Adipocyte (in vitro differentiated cells): ENCODE measurements at places on chromosomes 2 and 18.

DNA sequence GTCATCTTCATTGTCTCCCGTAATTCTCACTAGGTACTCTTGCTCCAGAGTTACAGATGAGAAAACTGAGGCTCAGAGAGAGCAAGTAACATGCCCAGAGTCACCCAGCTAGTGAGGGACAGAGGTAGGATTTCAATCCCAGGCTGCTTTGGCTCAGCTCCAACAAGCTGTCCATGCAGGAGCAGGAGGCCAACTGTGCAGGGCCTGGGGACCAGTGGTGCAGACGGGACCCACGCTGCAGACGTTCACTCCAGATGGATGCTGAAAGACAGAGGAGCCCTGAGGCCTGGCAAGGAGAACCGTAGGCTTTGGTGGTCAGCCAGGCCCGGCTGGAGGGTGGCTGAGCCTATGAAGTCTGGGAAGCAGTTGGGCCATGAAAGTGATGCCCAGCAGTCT lies 102.6 kb downstream of the MCFD2 start:
- peak; percentile 44 for DNase-seq

DNA sequence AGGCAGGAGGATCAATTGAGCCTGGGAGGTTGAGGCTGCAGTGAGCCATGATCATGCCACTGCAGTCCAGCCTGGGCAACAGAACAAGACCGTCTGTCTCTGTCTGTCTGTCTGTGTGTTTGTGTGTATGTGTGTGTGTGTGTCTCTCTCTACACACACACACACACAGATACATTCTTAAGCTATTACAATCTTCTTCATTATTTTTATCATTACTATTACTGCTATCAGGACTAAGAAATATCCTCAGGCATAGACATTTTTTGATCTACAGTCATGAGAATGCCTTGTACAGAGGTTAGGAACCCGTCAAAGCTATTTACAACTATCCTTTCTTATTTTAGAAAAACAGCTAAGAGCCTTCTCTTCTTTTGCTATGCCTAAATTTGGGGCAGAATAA lies 207.4 kb downstream of the NEDD4L start:
- DNase-seq, result no peak

GRCh38 chr2:227884511-227884947 lies 13.1 kb downstream of the DAW1 start:
- peak; percentile 62 for DNase-seq

DNA sequence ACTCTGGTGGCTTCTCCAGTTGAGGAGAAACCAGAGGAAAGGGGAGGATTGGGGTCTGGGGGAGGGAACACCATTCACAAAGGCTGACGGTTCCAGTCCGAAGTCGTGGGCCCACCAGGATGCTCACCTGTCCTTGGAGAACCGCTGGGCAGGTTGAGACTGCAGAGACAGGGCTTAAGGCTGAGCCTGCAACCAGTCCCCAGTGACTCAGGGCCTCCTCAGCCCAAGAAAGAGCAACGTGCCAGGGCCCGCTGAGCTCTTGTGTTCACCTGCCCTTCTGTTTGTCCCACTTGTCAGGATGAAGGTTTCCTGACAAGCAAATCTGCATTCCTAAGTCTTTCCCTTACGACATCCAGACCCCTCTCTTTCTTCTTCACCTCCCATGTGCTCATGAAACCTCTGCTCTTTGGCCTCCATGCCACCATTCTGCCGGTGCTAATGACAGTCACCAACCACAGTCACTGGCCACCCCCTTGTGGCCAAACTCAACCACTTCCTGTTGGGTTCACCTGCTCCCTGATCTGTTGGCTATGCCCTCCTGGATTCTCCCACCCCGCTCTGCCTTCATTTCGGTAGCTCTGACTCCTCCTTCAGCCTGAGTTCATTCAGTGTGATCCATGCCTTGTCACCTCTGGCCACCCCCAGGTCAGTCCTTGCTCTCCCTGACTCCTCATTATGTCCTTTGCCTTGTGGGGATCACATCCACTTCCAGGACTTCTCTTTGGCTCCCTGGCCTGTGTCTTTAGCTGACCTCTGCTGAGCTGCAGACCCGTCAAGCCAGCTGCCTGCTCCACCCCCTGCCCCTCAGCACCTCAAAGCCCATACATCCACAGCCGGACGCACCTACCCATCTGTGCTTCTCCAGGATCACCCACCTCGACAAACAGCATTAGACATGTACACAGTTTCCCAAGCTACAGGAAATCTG lies 17.6 kb downstream of the EMX1 start:
- DNase-seq, result no peak

- DNase-seq, result peak; percentile 83
These were observed 310.9 kb downstream of the PRKCE start for GRCh38 chr2:45962177-45962921.

GRCh38 chr2:866009-866680 lies 84.5 kb upstream of the SNTG2 start:
- no peak for DNase-seq

DNA sequence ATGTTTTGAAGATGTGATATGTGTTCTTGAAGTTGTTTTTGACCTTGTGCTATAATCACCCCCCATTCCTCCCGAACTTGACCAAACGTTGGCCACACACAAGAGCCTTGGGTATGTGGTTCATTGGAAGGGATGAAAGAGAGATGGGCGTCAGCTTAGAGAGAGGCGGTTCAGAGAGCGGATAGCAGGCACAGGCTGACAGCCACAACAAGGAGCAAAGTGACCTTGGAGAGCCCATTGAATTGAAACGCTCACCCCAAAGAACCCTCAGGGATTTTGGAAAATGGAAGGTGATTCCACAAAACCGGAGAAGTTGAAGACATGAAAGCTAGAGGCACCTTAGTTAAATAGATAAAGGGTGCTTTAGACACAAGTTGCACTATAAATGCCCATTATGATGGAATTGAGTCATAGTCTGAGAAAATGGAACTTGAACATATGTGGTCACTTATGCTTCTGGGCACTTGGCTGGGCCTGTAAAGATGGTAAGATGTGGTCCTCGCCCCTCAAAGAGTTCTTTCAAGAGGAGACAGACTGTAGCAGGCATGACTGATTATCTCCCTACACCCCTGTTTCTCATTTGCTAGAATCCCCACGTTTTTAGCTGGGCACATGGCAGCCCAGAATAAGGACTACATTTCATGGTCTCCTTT lies 188.5 kb upstream of the HAAO start:
- no peak for DNase-seq

DNA sequence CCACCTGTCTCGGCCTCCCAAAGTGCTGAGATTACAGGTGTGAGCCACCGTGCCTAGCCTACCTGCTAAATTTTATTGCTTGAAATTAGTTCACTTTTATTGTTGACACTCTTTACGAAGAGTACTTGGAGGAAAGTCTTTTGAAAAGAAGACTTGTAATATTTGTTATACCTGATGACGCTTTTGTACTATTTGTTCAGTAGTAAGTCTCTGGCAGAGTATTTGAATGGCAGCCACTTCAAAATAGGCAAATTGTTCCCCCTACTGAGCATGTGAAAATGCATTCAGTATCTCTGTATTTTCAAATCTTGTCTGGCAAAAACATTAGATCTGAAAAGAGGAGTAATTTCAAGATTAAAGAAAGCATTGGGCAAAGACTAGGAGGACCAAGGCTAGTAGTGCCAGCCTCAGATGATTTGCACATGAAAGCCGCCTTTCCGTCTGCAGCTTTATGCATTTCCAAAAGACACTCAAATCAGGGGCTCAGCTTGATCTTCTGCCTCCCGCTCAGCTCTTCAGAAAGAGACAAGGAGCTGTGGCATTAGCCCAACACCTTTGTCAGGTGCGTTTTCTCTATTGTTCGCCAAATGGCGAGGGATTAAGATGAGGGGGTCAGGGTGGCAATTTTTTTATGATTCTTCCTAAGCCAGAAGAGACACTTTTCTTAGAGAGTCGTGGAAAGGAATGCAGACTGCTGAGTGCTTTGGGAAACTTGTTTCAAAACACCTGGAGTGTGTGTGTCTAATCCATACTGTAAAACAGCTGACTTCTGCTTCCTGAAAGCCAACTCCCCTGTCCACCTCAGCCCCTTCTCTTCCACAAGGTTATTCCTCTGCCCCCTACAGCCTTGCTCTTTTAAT lies 18.8 kb upstream of the FOXI3 start:
- no peak for DNase-seq

DNA sequence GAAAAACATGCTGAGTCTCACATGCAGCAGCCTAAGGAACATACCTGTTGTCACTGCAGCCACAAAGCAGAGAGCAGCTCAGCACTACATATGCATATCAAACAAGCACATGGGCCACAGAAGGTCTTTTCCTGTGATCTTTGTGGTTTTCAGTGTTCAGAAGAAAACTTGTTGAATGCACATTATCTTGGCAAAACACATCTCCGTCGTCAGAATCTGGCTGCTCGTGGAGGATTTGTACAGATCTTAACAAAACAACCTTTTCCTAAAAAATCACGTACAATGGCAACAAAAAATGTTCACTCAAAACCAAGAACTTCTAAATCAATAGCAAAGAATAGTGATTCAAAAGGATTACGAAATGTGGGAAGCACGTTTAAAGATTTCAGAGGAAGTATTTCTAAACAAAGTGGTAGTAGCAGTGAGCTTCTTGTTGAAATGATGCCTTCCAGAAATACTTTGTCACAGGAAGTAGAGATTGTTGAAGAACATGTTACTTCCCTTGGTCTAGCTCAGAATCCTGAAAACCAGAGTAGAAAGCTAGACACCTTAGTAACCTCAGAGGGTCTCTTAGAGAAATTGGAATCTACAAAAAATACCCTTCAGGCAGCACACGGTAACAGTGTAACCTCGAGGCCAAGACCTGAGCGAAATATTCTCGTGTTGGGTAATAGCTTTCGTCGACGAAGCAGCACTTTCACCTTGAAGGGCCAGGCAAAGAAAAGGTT lies 34.1 kb downstream of the ZNF407 start:
- DNase-seq, result peak; percentile 41

- no peak for DNase-seq
These were observed 13.4 kb upstream of the ARHGEF4 start for GRCh38 chr2:130823171-130823885.

- DNase-seq, result no peak
These were observed 126.1 kb downstream of the GALNT1 start for GRCh38 chr18:35707674-35708073.

GRCh38 chr2:149651229-149651628 lies 63.7 kb upstream of the MMADHC start:
- no peak for DNase-seq

GRCh38 chr2:191212119-191212518 lies 33.1 kb upstream of the MYO1B start:
- no peak for DNase-seq

DNA sequence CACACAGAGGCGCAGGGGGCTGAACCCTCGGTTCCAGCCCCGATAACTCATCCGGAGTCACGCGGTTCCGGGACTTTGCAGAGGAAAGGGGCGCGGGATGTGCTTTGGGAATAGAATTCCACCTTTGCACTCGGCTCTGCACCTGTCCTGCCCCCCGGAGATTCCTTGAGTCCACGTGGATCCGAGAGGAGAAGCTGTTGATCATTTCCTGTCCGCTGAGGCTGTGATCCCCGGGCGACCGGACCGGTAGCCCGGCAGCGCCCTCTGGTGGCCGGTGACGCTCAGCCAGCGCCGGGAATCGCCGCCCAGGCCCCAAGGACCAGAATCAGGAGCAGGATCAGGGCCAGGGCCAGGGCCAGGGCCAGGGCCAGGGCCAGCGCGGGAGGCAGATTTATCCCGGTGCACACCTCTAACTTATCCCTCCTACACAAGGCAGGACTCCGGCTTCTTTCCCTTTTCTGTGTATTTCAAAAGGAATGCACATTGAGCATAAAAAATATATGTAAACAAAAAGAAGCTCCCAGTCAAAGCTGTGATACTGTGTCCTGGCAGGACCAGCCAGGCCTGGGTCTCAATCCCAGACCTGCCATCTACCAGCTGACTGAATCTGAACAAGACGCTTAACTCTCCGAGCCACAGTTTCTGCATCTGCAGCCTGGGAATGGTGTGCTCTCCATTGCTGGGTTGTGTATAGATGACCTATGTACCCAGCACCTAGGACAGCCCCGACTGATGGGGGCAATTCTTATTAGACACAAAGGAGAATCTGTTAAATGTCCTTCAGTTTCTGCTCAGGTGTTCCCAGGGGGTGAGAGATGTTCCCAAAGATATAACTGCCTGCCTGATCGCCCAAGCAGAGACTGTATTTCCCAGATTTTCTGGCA lies 8.5 kb upstream of the SPATA3 start:
- peak; percentile 91 for DNase-seq

DNA sequence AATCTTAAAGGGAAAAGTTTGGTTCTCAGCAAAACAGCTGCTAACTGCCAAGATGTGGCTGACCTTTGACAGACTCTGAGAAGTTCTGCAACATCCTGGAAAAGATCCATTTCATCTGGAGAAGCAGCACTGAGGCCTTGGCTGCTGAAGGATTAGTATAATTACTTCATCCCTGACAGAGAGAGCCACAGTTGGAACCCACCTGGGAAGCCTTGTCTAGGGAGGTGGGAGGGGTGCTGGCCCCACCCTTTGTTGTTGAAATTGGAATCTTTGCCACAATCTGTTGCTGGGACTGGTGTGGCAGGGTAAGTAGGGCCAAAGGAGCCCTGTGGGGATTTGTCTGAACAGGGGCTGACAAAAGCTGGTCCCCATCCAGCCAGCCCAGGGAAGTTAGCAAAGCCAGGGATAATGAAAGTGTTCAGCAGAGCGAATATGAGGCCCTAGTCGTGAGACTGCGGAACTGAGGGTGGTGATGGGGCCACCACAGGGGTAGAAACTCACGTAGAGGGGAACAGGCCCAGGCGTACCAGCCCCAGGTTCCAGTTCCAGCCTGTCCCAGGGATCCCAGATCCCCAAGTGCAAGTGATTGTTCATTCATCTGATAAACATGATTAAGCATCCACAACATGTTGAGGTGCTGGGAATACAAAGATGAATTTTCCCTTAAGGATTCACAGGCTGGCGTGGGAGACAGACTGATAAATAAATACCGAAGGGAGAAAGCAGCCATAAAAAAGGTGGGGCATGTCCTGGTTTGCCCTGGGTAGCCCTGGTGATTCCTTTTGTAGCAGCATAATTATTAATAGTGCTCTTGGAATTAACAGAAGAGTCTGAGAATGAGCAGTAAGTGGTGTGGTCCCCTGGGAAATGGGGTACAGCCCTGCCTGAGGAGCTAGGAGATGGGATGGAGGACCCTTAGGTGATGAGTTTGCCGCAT lies 60.0 kb downstream of the MYO1B start:
- DNase-seq, result peak; percentile 92

DNA sequence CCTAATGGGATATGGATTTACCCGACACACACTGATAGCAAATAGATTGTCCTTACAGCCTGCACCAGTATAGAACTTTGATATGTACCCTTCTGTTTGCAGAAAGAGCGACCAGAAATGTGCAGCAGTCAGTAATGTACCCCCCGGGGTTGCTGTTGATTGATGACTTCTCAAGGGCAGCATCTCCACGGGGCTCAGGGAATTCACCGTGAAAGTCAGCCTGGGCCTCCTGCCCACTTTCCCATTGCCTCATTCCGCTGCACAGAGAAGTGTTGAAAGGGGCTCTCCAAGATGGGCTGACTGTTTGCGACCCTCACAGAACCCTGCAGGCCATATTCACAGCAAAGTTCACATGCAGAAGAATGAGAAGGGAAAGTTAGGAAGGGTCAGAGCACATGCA lies 241.3 kb downstream of the PRKCE start:
- no peak for DNase-seq

DNA sequence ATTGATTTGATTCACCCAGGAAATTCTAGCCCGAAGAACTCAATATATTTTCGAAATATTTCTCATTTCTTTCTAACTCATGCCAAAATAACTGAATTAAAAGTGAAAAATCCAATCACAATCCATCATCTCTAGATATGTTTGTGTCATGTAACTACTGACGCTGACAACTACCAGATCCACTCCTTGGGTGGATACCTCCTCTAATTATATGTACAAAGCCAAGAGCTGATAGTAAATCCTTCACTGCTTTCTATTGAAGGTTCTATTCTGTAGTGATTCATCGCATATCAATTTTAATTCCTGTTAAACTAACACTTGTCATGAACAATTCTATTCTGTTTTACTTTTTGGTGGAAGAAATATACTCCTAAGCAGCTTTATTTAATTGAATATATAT lies 1056.6 kb upstream of the NXPH2 start:
- no peak for DNase-seq
